Kidney (tissue), 22 donors: ENCODE measurements at places on chromosomes 4 and X. TPM values are rescaled to one million over a fixed set of nuclear protein-coding genes. Genes with fewer than 3 reads are reported as not detected.

TCEAL4 gene
- polyA plus RNA-seq = 193 TPM

AFM gene
- 30.8 TPM for polyA plus RNA-seq

FGD1 gene
- 2.7 TPM for polyA plus RNA-seq

TEX13C gene
- not detected for polyA plus RNA-seq

- no peak for DNase-seq
- no peak overlapping the region for H3K4me3 ChIP-seq
- H3K27ac ChIP-seq = no peak overlapping the region
- H3K36me3 ChIP-seq = no peaks in the 10 kb centered on the region
- H3K4me1 ChIP-seq = no peaks in the 10 kb centered on the region
These were observed 3.2 kb downstream of the SOWAHB start for GRCh38 chr4:76894537-76895255.

DNA sequence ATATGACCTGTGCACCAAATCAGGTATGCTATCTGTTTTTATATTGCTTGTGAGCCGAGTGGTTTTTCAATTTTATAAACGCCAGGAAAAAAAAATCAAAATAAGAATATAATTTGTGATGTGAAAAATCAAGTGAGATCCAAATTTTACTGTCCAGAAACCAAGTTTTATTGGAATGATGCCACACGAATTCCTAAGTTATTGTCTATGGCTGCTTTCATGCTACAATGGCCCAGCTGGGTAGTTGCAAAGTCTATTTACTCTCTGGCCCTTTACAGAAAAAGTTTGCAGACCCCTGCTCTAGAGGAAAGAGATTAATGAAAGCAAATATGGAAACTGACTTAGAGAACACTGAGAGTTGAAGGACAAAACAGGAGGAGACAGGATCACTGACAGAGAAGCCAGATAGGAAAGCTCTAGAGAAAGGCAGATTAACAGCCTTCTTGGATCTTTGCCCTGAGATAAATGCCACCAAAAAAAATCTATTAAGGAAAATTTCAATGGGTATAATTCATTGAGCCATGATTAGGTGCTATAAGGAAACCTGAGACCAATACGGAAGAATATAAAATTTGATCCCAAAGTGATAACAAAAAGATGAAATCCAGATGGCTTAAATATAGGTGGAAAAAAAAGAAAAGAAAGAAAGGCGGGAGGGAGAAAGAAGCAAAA is 29.8 kb downstream of the PRSS12 start:
- no peaks in the 10 kb centered on the region for H3K27me3 ChIP-seq
- no peaks in the 10 kb centered on the region for H3K36me3 ChIP-seq
- H3K27ac ChIP-seq = no peak overlapping the region
- DNase-seq = no peak

DNA sequence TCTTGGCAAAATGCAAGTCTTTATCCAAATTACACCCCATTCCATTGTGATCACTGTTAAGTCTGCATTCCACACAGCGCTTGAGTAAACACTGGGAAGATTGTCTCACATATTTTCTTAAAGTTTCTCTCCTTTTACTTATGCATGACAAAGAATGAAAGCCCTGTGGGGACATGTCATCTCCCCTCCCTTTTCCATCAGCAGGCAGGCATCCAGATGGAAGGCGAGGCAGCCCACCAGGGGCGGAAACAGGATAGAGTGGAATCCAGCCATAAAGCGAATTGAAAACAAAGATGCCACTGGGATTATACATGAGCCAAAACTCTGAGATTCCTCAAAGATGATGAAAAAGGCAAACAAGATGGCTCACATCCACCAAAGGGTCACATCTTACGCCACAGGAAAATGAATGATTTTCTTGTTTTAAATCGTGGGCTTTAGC is 78.2 kb downstream of the AFAP1 start:
- no peak overlapping the region for H3K27ac ChIP-seq
- H3K4me1 ChIP-seq = no peaks in the 10 kb centered on the region
- H3K4me3 ChIP-seq = no peak overlapping the region

- no peak overlapping the region for H3K27ac ChIP-seq
- peak overlapping the region; percentile 60 for H3K4me3 ChIP-seq
- peak; percentile 69 for DNase-seq
- no peaks in the 10 kb centered on the region for H3K36me3 ChIP-seq
- H3K4me1 ChIP-seq = no peaks in the 10 kb centered on the region
- H3K27me3 ChIP-seq = peaks cover 2% of the 10 kb centered on the region
These were observed 9.0 kb upstream of the INTU start for GRCh38 chr4:127623797-127624083.

DNA sequence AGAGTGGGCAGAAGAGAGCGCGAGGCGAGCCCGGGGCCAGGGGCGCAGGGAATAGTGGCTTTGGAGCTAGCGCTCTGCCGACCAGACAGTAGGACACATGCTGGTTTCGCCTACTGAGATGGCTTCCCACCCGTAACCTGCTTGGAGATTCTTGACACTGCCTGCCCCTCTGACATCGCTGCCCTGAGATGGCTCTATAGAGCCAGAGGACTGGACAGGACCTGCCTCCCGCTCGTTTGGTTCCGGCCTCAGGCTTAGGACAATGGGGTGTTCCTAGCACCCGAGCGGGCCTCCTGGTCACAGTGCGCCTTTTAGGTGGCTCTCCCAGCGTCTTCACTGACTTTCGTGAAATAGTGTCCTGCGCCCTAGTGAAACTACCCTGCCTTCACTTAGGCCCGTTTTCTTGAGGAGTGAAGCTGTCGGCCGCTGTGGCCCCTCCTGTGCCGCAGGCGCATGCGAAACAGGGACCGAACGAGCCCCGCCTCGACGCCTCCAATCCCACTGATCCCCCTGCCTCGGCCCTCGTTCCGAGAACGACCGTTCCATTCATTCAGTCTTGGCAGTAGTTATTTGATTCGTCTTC is 608 bp downstream of the TAF1 start:
- DNase-seq = peak; percentile 14
- H3K36me3 ChIP-seq = peaks cover 5% of the 10 kb centered on the region
- no peaks in the 10 kb centered on the region for H3K27me3 ChIP-seq
- H3K4me3 ChIP-seq = peak overlapping the region; percentile 88

DNA sequence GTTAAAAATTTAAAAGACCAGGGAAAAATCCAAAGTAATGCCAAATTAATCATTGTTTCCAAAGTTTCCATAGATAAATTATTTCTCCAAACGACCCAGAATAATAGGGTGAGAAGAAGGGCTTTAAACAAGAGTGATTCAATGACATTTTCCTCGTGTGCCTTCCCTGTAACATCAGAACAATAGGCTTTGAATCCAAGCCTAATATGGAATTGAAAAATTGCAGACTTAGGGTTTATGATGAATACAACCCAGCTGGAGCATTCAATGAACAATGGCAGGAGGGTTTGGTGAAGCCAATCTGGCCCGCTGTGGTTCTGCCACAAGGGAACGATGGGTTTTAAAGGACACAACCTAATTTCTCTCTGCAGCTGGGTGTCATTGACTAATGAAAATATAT is 94.2 kb downstream of the CBLL2 start:
- no peaks in the 10 kb centered on the region for H3K27me3 ChIP-seq
- no peak for DNase-seq
- H3K27ac ChIP-seq = no peak overlapping the region
- H3K36me3 ChIP-seq = no peaks in the 10 kb centered on the region

DNA sequence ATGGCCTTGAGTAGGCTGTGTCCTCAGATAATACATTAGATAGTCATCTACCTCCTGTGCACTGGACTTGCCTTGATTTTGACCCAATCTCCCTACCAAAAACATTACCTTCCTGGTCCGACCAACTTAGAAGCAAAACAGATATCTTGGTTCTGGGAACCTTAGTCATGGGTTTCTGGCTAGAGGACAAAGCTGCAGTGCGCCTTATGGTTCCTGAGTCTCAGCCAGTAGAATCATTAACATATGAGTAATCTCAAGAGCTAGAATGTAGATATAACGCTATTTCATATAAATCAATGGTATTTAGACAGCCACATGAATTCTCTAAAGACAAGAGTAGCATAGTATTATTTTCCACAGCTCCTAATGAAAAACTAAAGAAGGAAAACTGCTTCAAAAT is 83.1 kb downstream of the GRIA3 start:
- H3K4me3 ChIP-seq = no peak overlapping the region
- no peak for DNase-seq
- H3K27me3 ChIP-seq = no peaks in the 10 kb centered on the region

GRCh38 chr4:37679301-37679700 is 6.9 kb downstream of the RELL1 start:
- no peaks in the 10 kb centered on the region for H3K36me3 ChIP-seq
- peaks cover 14% of the 10 kb centered on the region for H3K4me1 ChIP-seq
- no peak overlapping the region for H3K27ac ChIP-seq
- no peak overlapping the region for H3K4me3 ChIP-seq
- no peak for DNase-seq
- no peaks in the 10 kb centered on the region for H3K27me3 ChIP-seq

GRCh38 chr4:145867406-145867805 is 71.2 kb downstream of the ZNF827 start:
- no peak for DNase-seq
- H3K4me1 ChIP-seq = peaks cover 11% of the 10 kb centered on the region
- H3K36me3 ChIP-seq = no peaks in the 10 kb centered on the region
- no peak overlapping the region for H3K4me3 ChIP-seq
